Astrocyte of the hippocampus (primary cell): ENCODE measurements at places on chromosomes 7 and 10.

- DNase-seq = no peak
Measured at GRCh38 chr7:139726485-139726869, 51.3 kb downstream of the HIPK2 start.

DNA sequence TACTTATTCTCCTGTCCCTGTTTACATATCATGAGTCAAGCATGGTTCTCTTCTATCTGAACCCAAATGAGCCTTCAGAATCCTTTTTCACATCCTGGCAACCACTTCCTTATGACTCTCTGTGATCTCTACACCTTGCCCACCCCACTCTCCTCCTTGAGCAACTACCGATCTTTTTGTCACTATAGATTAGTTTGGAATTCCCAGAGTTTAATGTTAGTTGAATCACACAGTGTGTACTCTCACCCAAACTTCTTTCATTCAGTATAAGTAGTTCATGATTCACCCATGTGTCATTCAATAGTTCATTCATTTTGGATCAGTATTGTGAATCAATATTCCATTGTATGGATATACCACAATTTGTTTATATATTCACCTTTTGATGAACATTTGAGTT, 55.3 kb downstream of the TFAM start:
- DNase-seq = no peak

DNA sequence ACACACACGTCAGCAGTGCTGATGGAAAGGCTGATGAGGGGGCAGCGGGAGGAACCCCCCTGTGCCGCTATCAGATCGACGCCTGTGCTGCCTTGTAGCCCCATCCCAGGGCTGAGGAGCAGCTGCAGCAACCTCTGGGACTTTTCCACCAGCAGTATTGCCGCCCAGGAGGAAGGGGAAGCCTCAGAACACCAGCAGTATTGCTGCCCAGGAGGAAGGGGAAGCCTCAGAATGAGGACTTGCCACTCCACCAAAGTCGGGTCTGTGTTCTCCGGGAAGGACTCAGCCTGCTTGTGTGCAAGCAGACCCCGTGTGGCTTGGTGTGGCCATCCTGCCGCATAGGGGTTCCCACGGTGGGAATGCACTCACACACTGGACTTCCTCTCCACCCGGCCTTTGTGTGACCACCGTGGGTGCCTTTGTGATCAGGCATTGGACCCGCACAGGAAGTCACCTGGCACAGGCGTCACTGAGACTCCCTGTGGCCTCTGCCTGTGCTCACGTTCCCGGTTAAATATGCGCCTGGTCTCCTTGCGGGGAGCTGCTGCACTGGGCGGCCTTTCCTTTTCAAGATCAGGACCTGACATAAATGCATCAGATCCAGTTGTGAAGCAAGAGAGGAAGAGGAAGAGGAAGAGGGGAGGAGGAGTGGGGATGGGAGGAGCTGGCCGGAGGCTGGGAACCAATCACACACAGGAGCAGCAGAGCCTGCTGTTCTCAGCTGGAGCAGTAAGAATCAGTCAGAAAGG, 248.5 kb downstream of the DNAJB6 start:
- DNase-seq = no peak

GRCh38 chr10:33822774-33823173, 488.3 kb upstream of the NRP1 start:
- no peak for DNase-seq

DNA sequence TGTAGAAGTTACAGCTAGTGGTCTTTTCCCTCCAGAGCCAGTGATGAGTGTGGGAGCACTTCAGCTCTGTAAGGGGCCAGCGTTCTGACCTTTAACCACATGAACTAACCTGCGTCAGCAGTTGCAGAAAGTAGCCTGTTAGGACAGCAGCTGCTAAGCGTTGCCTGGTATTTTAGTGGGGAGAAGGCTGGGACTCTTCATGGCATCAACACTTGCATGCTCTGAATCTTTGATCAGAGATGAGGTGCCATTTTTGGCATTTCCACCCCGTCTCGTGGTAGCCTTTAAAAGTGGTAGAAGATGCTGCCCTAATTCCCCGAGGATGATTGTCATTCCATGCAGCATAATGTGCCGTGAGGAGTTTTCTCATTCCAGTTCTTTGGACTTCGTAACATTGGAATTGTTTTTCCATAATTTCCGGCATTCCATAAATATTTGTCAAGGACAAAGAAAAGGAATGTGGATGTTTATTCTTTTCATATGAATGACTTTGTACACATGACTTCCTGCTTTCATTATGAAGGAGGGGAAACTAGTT, 92.2 kb downstream of the AVL9 start:
- peak; percentile 71 for DNase-seq

GRCh38 chr7:151793991-151794507, 82.9 kb downstream of the PRKAG2 start:
- no peak for DNase-seq

GRCh38 chr10:92242380-92242779, 48.5 kb downstream of the CPEB3 start:
- DNase-seq = no peak

DNA sequence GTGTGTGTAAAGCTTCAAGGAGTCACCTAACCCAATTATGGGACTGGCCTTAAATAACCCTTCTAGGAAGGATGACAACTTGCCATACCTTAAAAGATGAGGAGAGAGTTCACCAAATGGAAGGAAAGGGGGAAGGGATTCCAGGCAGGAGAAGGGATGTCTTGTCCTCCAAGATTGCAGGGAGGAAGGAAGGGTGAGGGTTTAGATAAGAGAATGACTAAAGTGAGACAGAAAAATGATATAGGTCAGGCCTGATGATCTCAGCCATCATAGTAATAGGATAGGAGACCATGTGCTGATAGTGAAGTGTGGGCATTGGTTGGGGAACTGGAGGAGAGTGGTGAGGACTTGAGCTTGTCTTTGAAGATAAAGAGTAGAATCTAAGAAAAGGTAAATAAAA, 7.7 kb upstream of the TMEM26 start:
- DNase-seq = no peak

DNA sequence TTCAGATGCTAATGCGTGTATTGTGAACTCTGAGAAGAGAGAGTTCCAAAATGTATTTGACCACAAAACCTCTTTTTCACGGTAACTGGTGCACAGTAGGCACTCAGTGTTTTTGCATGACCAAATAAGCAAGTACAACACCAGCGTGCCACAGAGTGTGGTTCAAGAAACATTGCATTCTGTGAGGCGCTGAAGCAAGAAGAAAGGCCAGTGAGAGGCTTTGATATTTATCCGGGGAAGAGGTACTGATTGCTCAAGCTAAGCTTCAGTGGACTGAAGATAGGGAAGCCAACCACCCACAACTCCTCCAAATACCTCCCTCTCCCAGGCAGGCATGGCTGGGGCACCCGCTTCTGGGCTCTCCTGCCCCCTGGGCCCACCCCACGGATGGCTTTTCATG, 611.2 kb downstream of the SDK1 start:
- DNase-seq = no peak

GRCh38 chr10:78288663-78289062, 255.0 kb downstream of the RPS24 start:
- no peak for DNase-seq

- no peak for DNase-seq
Measured at GRCh38 chr7:27737616-27738015, 2.3 kb upstream of the TAX1BP1 start.

- peak; percentile 51 for DNase-seq
Measured at GRCh38 chr10:117320050-117320665, 55.1 kb downstream of the PDZD8 start.

- no peak for DNase-seq
Measured at GRCh38 chr10:8013006-8013405, 41.5 kb upstream of the GATA3 start.

GRCh38 chr7:93968911-93969620, 35.1 kb downstream of the BET1 start:
- no peak for DNase-seq

GRCh38 chr7:132643302-132643701, 67.0 kb upstream of the PLXNA4 start:
- DNase-seq = peak; percentile 31
